LoVo (cell line): ENCODE measurements at places on chromosomes 2 and 18.

DNA sequence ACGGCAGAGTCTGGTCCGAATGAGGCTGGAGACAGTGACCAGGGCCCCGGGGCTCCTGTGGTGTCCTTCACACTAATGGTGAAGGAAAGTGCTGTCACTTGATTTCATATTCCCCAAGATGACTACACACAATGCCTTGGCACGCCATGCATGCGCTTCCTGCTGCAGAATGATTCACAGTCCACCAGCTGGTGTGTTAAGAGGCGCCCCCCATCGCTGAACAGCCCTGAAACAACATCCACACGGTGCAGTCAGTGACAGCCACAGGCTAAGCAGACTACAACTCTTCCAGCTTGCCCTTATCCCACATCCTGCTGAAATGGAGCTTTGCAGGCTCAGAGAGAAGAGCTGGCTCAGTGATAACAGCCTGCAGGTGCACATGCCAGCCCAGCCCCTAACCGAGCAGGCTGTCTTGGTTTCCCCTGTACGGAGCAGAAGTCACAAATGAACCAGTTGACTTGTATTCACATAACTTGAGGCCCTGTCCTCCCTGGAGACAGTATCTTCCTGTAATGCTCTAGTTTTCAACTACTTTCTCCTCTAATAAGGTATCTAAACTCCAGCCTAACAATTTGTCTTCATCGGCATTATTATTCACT is 24.3 kb upstream of the CDH20 start:
- no peak for DNase-seq

DNA sequence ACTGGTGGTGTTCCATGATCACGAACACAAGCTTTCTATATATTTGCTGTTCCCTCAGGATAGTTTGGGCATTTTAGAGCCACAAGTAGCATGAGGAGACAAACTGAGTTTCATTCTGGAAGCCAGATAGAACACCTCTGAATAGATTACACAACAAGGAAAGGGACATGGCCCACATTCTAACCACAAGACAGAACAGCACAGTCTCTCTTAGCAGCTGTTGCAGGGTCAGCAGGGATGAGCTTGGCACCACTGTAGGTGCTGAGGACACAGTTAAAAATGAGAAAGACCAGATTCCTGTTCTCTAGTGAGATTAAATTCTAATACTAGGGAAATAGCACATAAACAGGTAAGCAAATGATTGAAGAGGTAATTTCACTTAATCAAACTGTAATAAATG is 235.3 kb downstream of the ZNF407 start:
- DNase-seq = no peak

DNA sequence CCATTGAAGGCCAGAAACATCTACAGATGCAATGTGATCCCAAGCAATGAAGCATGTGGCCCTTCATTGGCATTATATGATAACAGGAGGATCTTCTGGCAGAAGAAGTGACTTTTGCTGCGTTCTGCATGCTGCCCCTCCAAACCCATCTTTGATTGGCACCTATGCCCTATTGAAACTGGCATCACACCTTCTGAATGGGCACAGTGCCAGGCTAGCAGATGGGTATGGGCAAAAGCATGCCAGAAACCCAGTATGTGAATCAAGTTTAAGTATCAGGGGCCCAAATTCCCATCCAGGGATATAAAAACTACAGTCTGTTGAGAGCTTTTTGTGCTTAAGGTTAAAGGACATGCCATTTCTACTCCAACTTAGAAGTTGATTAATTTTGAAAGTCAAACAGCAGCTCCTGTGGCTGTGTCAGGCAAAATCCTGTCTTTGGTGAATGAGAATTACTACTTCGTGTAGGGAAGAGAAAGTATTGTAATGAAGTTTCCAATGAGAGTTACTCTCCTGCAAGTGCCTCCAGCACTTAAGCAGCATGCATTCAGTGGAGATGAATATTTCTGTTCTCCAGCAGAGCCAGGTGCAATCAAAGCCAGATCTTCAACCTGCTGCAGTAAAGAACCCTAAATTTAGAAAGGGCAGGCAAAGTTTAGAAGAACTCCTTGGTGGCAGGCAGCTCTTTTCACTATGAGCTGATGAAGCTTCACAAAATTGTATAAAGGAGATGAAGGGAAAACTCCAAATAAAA is 8.6 kb downstream of the VRK2 start:
- no peak for DNase-seq

DNA sequence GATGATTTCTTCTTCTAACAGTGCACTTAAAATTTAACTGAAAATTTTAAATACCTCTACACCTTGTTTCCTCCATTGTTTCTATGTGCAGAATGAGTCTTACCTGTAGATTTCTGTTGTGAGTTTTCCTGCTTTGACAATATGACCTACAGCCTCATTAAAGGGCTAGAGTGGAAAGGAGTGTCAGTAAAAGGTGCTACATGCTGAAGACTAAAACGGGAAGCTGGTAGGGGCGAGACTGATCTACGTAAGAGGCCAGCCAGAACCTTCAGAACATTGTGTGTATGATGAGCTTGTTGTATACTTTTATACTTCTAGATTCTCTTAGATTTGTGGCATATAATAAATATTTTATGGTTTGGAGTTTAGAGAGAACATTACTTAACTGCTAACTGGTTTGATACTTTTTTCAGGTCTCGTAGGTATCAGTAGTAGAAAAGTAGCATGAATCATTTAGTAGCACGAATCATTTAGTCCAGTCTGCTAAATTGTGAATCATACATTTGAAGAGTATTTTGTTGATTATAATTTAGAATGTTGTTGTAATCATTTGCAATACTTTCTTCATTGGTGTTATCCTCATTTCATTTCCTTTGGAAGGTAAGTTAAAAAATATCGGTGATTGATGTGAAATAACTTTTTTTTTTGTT is 14.3 kb downstream of the INSIG2 start:
- DNase-seq = no peak

DNA sequence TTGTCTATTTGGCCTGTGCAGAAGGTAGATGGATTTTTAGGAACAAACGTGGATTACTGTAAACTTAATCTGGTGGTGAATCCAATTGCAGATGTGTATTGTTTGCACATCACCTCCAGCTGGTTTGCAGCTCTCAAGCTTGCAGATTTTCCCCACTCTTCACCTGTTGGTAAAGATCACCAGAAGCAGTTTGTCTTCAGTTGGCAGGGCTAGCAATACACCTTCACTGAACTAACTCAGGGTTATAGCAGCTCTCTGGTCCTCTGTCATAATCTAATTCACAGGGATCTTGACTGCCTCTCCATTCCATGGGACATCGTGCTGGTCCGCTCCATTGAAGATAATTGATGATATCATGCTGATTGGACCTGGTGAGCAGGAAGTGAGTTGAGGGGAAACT is 181.5 kb downstream of the VAPA start:
- no peak for DNase-seq

DNA sequence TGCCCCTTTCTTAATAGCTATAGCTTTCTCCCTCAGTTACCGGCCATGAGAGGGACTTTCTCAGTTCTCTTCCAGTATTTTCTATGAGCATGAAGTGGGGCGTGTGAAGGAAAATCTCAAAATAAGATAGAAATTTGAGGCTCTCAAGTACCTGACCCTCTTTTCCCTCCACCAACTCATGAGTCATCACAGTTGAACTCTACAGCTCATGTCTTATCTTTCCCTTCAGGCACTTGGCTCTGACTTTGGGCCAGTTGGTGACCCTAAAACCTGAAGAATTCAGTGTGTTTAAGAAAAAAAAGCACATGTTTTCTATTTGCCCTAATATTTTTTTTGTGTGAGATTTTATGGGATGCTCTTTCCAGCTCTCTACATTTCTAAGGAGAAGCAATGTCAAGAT is 896.7 kb upstream of the ZEB2 start:
- no peak for DNase-seq

- DNase-seq = no peak
These were observed 78.4 kb downstream of the NCKAP5 start for GRCh38 chr2:133489641-133490410.

- no peak for DNase-seq
These were observed 72.3 kb downstream of the FMNL2 start for GRCh38 chr2:152407204-152407721.

DNA sequence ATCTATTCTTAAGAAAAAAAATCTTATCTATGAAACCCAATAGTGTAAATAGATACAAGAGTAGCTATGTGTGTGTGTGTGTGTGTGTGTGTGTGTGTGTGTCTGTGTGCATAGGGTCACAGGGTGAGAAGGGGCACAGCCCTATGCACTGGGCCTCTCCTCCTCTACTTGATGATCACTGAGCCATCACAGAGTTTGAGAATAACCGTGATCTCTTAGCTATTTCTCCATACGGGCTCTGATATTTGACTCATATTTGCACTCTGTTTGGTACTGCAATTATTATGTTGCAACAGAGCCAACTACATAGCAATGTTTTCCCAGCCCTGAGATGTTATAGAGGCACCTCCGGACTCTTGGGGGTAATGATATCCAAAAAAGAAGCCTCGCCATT is 28.8 kb upstream of the SLC40A1 start:
- DNase-seq = no peak

- no peak for DNase-seq
These were observed 7.1 kb downstream of the ZNF407 start for GRCh38 chr18:74604774-74605173.

DNA sequence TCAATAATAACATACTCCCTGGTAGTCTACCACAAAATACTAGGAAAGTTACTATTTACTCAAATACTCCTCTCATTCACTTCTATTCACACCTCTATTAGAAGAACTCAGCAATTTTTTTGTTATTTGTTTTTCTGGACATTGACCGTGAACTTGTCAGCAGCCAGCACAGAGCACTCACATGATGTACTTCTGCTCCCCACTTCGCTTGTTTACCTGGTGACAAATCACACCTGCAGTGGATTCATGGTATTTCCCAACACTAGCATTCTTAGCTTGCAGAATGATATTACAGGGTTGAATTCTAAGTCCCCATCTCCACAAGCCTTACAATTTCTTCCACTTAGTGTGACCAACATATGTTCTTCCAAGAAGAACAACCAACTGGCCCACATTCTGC is 238.2 kb downstream of the SATB2 start:
- no peak for DNase-seq

- no peak for DNase-seq
These were observed 363.7 kb upstream of the SPHKAP start for GRCh38 chr2:228545041-228545747.

GRCh38 chr2:208384637-208385036 is 22.0 kb upstream of the PTH2R start:
- no peak for DNase-seq

DNA sequence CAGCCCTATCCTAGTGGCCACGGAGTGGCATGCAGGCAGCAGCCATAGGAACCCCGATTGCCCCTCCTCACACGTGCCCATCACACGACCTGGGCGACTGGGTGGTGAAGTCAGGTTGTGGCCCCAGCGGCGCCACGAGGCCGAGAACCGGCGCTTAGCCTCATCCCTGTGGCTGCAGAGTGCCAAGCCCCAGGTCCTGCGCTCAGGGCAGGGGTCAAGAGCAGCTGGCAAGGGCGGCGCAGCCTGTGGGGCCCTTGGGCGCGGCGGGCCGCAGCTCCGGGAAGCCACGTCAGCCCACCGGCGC is 73.3 kb downstream of the RPIA start:
- no peak for DNase-seq

- DNase-seq = peak; percentile 24
These were observed 1.3 kb upstream of the BZW1 start for GRCh38 chr2:200810252-200810997.

DNA sequence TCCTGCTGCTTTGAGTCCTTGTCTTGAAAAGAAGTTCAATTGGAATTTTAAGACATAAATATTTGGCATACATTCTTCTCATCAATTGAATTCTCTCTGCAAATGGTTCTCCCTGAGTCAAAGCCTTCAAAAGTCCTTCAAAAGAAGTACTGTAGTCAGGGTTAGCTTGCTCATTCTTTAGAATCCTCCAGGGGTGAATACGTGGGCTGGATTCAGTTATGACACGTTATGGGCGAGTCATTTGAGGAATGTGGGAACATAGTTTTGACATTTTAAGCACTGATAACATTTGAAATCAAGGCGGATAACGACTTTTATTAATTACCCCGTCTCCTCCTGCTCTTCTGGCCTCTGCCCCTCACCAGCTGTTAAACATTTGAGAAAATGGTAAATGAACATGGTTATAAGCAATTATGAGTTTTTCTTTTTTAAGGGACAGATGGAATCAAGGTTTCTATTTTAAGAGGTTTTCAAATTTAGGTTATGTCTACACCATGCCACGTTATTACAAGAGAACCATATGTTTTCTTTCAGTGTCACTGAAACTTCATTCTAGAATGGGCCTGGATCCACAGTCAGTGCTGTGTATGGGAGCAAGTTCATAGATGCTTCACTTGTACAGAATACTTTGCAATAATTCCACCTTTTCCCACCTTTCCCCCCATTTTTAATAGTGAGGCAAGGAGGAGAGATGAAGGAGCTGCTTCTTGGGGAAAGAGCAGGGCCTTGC is 273.1 kb downstream of the TSN start:
- no peak for DNase-seq

- DNase-seq = no peak
These were observed 85.2 kb downstream of the GALR1 start for GRCh38 chr18:77334876-77335275.

GRCh38 chr2:45782436-45782835 is 131.0 kb downstream of the PRKCE start:
- DNase-seq = no peak

GRCh38 chr18:46374850-46375249 is 270.7 kb downstream of the HAUS1 start:
- no peak for DNase-seq

GRCh38 chr2:26536371-26537068 is 58.6 kb upstream of the OTOF start:
- no peak for DNase-seq

GRCh38 chr2:175205523-175205922 is 24.0 kb upstream of the ATP5MC3 start:
- DNase-seq = no peak

- no peak for DNase-seq
These were observed 78.3 kb upstream of the MAP4K4 start for GRCh38 chr2:101619191-101619591.

- no peak for DNase-seq
These were observed 677.5 kb upstream of the FSHR start for GRCh38 chr2:49831698-49832367.

DNA sequence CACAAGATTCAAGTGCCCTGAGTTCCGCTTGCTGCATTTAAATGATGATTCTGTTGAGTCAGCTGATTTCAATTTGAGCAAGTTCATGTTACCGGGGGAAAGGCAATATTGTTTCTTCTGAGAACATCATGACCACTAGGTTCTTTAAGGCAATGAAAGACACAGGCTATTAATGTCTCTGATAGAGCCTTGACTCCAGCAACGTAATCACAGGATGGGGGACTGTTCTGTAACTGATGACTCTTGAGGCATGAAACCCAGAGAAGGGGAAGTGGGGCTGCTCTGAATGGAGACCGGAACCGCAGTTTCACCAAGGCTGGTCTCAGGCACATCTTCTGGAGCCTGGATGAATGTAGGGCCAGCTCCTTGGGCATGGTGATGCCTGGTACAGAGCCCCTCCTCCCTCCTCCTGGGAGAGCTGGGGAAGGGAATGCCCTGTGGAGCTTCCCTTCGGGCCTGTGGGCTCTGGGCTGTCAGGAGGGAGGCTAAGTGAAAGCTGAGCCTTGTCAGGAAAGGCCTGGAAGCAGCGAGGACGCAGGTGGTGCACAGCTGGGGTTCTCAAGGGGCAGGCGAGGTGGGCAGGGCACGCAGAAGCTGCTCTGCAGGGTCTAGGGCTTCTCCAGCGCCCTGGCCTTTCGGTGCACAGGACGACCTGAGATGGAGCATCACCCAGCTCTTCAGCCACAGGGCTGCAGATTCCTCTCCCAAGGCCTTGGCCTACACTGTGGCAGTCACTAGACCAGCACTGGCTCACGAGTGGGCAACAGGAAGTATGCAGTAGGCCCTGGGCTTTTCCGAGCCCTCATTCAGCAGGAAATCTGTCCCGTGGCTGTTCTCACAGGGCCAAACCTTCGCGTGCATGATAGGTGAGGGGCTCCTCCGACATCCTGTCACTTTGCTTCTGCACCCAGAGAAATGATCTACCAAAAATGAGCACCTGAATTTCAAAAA is 36.6 kb upstream of the PRLH start:
- no peak for DNase-seq
